ENCODE measurements at places on chromosomes 16 and 17. TPM values are rescaled to one million over a fixed set of nuclear protein-coding genes. Genes with fewer than 3 reads are reported as not detected.

TMEM220 gene
- 5.7 TPM for total RNA-seq

MYOCD gene
- total RNA-seq: 13.0 TPM

GPR179 gene
- 0.22 TPM for total RNA-seq

SULT1A3 gene
- total RNA-seq: 27.6 TPM

ABAT gene
- 20.7 TPM for total RNA-seq

RAB37 gene
- total RNA-seq: 0.24 TPM

TRIM25 gene
- 45.6 TPM for total RNA-seq

P2RX1 gene
- 0.22 TPM for total RNA-seq

TXNDC17 gene
- 45.5 TPM for total RNA-seq

BICDL2 gene
- total RNA-seq: 5.1 TPM

RAMP2 gene
- 19.5 TPM for total RNA-seq

CEMP1 gene
- total RNA-seq: 1.1 TPM

DPEP2 gene
- total RNA-seq: not detected

COG8 gene
- 49.4 TPM for total RNA-seq

TBC1D3K gene
- total RNA-seq: not detected

All from mesothelial cell of epicardium (in vitro differentiated cells).